ENCODE measurements at places on chromosomes 5 and 9.

DNA sequence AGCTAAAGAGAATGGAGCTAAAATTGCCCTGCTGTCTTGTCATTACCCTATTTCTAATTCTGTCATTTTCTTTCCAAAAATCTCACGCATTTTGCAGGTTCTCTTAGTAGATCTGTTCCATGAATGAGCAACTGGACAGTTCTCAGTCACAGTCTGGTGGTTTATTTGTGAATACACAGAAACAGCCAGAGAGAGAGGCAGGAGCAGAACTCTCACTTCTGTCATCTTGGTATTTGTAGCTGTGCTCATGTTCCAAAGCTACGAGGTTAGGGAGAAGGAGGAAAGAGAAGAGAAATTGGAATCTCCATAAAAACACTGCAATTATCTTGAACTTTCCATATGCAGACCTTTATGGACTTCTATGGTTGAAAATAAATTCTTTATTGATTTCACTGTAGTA is 118.0 kb upstream of the OR13F1 start:
- DNase-seq = no peak

- DNase-seq = no peak
Measured at GRCh38 chr9:14967450-14968321, 57.5 kb upstream of the FREM1 start.

- DNase-seq = no peak
Measured at GRCh38 chr9:81092057-81092456, 597.3 kb downstream of the TLE1 start.

DNA sequence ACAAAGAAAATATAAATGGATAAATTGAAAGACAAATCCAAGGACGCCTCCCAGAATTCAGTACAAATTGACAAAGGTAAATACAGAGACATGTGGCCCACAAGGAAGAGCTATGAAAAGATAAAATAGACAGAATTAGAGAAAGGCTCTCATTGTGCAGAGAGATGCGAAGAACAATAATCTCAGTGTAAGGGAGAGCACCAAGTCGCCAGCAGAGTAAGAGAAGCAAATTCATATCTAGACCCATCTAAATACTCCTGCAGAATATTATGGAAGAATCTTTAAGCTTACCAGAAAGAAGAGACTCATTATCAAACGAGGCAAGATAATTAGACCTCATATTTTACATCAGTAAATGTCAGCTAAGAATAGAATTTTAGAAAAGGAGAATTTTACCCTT is 101.7 kb upstream of the ITGA1 start:
- DNase-seq = no peak

DNA sequence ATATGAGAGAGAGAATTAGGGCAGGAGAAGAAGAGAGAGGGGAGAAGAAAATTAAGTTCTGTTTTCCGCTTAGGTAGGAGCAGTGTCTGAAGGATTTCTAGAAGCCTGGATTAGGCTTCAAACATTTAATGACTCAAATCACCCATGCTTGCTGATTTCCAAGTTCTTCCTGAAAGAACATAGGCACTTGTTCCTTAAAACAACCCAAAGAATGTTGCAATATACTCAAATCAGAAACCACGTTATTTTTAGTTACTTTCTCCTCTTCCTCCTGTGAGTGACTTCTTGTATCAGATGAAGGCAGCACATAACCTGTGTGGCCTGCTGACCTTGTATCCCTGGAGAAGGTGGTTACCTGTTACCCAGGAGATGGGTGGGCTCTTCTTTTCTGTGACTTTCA is 351.5 kb upstream of the KLF4 start:
- peak; percentile 40 for DNase-seq

- no peak for DNase-seq
Measured at GRCh38 chr5:109956884-109957283, 267.2 kb downstream of the MAN2A1 start.

GRCh38 chr5:7842531-7842930 is 8.4 kb downstream of the CFAP90 start:
- no peak for DNase-seq

GRCh38 chr9:3976865-3977613 is 322.8 kb downstream of the GLIS3 start:
- DNase-seq = no peak

GRCh38 chr9:135009794-135010585 is 77.5 kb upstream of the OLFM1 start:
- no peak for DNase-seq

DNA sequence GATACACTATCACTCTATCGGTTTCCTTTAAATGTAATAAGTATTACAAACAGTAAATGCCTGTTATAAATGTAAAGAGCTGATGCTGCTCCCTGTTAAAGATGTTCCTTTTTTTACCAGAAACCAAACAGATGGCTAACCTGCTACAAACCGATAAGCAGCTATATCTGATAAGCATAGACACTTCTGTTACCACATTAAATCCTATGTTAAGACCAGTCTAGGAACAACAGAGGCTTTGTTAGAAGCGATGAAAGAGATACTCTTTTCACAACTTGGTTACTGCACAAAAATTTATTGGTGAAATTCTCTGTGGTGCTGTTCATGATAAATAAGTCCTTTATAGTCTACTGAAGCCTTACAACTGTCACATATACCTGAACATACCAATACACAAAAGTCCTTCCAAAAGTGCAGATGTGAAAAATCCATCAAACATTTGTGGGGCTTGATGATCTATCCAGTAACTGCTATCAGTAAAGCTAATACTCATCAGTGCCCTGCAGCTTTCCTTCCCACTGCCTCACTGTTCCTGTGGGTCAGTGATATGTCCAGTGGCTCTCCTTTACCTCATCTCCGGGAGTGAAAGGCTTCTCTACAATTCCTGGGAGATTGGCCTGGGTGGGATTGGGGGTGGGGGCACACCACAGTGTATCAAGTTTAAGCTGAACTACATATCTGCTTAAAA is 25.8 kb upstream of the PRXL2C start:
- no peak for DNase-seq

GRCh38 chr5:142841511-142842265 is 71.5 kb downstream of the ARHGAP26 start:
- no peak for DNase-seq

DNA sequence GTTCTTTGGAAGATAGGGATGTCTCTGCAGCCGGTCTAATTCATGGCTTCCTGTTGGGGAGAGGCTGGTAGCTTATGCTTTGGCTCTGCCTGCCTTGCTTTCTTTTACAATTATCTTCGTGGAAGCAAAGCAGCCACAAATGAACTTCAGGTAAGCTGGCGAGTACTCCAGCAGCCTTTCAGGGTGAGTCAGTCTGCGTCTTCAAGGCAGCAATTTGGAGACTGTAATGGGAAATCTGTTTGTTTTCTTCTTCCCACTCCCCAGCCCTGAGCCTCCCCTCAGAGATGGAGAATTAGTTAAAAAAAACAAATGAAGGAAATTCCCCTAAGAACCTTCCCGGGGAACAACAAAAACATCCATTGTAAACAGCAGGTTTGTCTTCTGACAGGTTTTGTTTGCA is 100.1 kb downstream of the PSAT1 start:
- no peak for DNase-seq

DNA sequence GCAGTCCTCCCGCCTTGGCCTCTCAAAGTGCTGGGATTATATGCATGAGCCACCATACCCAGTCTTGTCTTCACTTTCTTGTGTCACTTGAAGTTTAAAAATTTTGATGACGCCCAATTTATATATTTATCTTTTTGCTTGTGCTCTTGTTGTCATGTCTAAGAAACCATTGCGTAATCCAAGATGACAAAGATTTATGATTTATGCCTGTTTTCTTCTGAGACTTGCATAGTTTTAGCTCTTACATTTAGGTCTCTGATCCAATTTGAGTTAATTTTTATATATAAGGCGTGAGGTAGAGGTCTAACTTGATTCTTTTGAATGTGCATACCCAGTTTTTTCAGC is 18.6 kb downstream of the ANKHD1 start:
- no peak for DNase-seq
